ENCODE measurements at places on chromosomes 5 and 9. TPM values are rescaled to one million over a fixed set of nuclear protein-coding genes. Genes with fewer than 3 reads are reported as not detected.

Gene CTNND2
- 1.9 TPM for total RNA-seq

Gene PDCD1LG2
- 10.9 TPM for total RNA-seq

Gene SLC27A6
- not detected for total RNA-seq

Gene ANKDD1B
- 3.8 TPM for total RNA-seq
